ENCODE measurements at places on chromosomes 7 and 10.
A peak's percentile ranks its signal among the peaks of the same experiment; 100 is the strongest.

- no peak for DNase-seq
Measured at GRCh38 chr10:52568309-52568708, 204.3 kb downstream of the MBL2 start.

GRCh38 chr10:104614245-104614831 lies 26.8 kb upstream of the SORCS3 start:
- DNase-seq, result no peak

DNA sequence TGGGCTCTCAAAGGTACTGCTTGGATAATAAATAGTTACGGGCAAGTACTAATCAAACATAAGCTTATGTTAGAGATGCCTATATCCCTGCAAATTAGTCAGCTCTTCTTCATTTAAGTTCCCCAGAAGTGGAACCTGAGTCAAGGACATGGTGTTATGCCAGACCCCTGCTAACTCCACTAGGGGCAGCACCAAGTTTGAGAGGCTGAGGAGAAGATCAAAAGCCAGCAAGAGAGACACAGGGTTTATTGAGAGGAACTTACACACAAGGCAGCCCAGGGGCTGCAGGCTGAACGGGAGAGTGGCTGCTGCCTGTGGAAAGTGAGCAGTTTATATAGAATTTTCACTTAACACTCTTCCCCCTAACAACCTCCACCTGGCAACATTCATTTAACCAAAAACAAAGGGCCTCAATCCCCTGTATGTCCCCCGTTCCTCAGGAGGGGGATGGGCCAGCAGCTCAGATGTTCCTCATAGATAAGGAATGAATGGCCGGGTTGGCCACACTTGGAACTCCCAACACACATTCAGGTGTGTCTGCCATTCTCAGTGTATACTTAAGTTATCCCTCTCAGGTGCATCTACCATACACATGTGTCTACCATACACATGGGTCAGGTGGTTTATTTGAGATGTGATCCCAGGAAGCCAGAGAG lies 62.6 kb upstream of the GHITM start:
- DNase-seq, result no peak

GRCh38 chr10:125000366-125001312 lies 58.7 kb downstream of the ZRANB1 start:
- DNase-seq, result no peak

DNA sequence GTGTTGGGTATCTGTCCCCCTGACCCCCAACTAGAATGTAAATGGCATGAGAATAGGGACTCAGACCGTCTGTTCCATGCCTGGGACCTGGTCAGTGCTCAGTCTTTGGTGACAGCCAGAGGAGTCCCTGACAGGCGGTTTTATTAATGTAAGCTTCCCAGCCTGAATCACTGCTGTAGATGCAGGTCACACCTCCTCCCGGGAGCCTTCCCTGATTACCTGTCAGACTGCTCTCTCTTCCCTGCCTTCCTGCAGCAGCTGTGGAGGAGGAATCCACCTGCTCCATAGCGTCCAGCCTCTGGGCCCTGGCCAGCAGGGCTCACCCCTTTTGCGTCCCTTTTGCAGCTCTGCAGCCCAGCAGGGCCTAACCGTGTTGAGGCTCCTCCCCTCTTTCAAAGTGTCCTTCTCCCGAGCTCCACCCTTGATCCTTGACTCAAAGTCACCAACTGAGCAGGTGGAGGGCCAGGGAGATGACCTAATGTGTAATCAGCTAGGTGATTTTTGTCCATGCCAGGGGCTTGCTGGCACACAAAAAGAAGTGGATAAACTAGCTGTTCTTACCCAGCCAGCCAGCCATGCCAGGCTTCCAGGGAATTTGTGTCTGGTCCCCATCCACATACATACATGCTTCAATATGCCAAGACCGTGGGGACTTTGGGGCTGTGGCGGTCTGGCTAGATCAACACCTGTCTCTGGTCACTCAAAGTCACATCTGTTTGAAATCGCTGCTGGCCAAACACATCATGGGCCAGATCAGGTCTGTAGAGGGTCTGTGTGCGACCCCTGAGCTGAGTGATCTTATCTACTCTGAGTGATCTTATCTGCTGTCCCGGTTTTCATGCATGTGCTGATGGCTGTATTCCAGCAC lies 195.1 kb downstream of the CCDC3 start:
- no peak for DNase-seq

DNA sequence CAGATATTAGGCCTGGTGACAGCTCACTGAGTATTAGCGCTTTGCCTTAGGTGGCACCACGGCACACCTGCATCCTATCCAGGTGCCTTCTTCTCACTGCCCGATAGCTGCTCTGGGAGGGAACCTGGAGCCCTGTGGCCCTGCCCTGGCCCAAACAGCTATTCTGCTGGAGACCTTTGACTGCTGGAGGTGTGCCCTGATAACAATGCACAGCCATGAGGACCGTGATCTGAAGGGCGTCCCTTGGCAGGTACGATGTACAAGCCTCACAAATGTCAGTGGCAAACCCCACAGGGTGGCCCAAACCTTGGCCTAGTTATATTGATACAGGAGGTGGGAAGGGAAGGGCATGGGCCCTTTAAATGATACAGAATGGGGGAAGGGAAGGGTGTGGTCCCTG lies 259.5 kb downstream of the GRID1 start:
- no peak for DNase-seq

GRCh38 chr7:127673902-127674301 lies 21.9 kb downstream of the SND1 start:
- no peak for DNase-seq

GRCh38 chr10:3720228-3721019 lies 64.6 kb downstream of the KLF6 start:
- DNase-seq, result no peak

- no peak for DNase-seq
Measured at GRCh38 chr7:43849047-43849446, 20.3 kb downstream of the MRPS24 start.

DNA sequence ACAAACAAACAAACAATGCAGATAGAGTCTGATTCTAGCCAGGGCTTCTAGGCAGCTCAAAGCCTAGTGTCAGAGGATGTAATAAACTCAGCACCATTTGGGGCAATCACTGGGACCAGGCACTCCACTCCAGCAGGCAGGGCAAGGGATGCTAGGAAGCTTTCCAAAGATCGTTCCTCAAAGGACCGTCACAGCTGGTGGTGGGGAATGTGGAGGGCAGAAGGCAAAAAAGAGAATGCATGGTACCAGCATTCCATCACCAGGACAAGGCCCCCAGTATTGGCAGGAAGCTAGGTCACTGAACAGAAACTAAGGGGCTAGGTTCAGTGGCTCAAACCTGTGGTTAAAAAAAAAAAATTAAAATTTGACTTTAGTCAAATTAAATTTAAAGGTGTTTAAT lies 94.2 kb downstream of the CUL2 start:
- DNase-seq, result no peak

DNA sequence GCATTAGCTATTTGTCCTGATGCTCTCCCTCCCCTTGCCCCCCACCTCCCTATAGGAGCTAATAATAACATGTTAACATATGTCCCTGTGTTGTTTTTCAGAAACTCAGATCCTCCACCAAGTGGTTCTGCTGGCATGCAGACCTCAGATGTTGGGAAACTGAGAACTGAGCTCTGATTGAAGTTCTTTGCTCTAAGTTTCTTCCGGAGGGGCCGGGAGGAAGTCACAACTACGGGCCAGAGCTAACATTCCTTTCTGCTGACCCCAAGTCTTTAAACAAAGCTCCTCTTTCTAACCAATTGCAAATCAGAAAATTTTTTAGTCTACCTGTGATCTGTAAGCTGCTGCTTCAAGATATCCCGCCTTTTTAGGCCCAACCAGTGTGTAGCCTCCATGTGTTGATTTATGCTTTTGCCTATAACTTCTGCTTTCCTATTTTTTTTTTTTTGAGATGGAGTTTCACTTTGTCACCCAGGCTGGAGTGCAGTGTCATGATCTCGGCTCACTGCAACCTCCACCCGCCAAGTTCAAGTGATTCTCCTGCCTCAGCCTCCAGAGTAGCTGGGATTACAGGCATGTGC lies 66.6 kb downstream of the LYZL1 start:
- no peak for DNase-seq

- no peak for DNase-seq
Measured at GRCh38 chr7:85620936-85621685, 434.3 kb upstream of the SEMA3D start.

GRCh38 chr10:79898597-79899325 lies 50.1 kb downstream of the SFTPD start:
- no peak for DNase-seq

DNA sequence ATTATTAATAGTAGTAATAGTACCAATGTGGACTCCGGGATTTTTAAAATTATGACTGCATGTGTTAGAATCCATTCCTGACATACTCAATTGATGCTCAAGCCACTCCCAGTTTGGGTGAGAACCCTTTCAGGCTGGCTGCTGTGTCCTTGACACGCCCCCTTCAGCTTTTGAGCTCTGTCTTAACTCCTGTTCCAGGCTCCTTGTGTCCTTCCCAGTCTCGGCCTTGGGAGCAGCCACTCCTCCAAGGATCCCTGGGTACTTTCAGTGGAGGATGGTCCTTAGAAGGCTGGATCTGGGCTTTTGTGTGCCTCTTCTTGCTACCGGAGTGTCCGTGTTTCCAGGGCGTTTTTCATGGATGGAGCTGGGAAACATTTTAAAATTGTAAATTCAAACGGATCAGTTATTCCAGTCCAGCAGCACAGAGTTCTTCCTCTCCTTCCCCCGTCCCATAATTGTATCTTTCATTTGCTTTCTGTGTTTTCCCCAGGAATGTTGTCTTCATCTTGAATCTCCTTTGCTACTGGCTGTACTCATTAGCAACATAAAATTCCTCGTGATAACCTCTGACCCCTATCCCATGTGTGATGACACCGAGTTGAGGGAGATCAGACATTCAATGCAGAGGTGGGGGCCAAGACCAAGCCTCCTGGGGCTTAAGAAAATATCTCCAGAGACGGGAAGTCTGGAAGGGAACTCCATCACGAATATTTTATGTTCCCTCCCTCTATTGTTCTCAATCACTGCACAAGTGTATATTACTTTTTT lies 40.0 kb upstream of the PFKFB3 start:
- no peak for DNase-seq

GRCh38 chr7:151087245-151088018 lies 1.2 kb downstream of the AGAP3 start:
- peak; percentile 23 for DNase-seq

GRCh38 chr7:6317797-6318438 lies 45.5 kb upstream of the CYTH3 start:
- peak; percentile 48 for DNase-seq

- DNase-seq, result no peak
Measured at GRCh38 chr10:6161921-6162320, 40.8 kb upstream of the PFKFB3 start.

- no peak for DNase-seq
Measured at GRCh38 chr10:99845837-99846382, 63.5 kb downstream of the ABCC2 start.

DNA sequence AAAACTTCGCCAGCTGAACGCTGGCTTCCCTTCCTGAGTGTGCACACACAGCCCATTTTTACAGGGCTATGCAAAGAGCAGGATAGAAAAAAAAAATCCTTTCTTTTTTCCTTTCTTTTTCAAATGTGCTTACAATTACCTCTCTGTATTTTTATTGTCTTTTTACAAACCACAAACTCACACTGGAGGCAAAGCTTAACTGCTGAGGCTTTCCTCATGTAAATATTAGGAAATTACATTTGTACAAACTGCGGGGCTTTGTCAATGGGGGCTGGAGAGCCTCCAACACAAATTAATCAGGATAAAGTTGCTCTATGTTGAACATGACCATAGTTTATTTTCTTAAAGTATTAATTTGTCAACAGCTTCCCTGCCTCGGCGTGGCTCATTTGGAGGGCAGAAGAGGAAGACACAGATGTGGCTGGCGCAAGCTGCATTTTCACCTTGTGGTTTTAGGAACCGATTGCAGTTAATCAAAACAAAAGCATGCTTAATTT lies 411.7 kb upstream of the MKI67 start:
- DNase-seq, result no peak

DNA sequence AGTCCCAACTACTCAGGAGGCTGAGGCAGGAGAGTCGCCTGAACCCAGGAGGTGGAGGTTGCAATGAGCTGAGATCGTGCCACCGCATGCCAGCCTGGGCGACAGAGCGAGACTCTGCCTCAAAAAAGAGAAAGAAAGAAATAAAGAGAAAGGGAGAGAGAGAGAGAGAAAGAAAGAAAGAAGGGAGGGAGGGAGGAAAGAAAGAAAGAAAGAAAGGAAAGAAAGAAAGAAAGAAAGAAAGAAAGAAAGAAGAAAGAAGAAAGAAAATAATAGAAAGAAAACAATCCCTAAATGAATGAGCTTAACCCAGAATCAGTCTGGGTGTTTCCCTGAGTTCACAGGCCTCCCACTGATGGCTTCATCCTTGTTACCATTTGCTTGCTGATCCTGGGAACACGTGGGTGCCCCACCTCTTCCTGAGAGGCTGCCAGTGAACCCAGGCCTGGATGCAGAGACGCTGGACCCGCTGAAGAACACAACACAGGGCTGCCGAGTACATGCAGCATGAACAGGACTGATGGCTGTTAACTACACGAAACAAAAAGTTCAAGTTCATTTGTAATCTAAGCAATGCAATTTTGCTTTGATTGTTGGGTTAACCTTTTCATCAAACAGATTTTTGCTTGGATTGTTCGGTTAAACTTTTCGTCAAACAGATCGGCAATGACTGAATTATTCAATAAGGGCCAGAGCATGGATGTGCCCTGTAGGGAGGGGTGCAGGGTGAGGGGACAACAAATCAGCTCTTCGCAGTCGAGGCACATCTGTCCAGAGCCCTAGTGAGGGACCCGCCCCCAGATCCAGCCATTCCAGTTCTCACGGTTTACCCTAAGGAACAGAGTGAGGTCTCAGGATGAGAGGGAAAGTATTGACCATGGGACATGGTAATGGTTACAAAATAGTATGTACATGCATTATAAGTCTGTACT lies 11.5 kb downstream of the NPFFR1 start:
- DNase-seq, result no peak

GRCh38 chr10:19579761-19580545 lies 236.3 kb upstream of the PLXDC2 start:
- DNase-seq, result no peak

GRCh38 chr10:103784723-103785418 lies 70.5 kb downstream of the SH3PXD2A start:
- no peak for DNase-seq

DNA sequence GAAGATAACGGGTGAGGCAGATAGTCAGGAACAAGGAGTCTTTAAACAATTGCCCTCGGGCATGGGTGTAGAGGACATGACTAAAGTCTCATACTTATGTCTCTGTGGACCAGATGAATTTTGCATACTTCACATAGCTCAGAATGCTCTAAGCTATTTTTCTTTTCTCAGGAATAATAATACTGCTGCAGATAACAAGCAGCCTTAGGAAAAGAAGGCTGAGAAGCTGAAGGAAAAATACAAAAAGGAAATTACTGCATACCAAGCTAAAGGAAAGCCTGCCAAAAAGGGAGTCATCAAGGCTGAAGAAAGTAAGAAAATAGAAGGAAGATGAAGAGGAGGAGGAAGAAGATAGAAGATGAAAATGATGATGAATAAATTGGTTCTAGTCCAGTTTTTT lies 13.4 kb upstream of the ERCC6 start:
- no peak for DNase-seq

GRCh38 chr7:66859794-66860645 lies 61.0 kb upstream of the TMEM248 start:
- DNase-seq, result no peak

- no peak for DNase-seq
Measured at GRCh38 chr7:22252936-22253536, 103.9 kb downstream of the RAPGEF5 start.

- no peak for DNase-seq
Measured at GRCh38 chr7:98816241-98816640, 53.6 kb downstream of the TMEM130 start.

GRCh38 chr7:79272066-79272669 lies 181.3 kb downstream of the MAGI2 start:
- no peak for DNase-seq
